ENCODE measurements at places on chromosomes 1 and 21. TPM values are rescaled to one million over a fixed set of nuclear protein-coding genes. Genes with fewer than 3 reads are reported as not detected.

- no peak overlapping the region for H3K4me3 ChIP-seq
- H3K4me1 ChIP-seq: no peaks in the 10 kb centered on the region
- no peak overlapping the region for H3K27ac ChIP-seq
- no peaks in the 10 kb centered on the region for H3K36me3 ChIP-seq
Measured at GRCh38 chr1:78716186-78716585, 66.6 kb downstream of the IFI44 start.

The TOE1 gene
- total RNA-seq: 5.9 TPM

GRCh38 chr21:45258466-45258865 is 29.2 kb downstream of the POFUT2 start:
- no peaks in the 10 kb centered on the region for H3K27me3 ChIP-seq
- peaks cover 2% of the 10 kb centered on the region for H3K4me1 ChIP-seq
- H3K36me3 ChIP-seq: no peaks in the 10 kb centered on the region
- H3K4me3 ChIP-seq: no peak overlapping the region

The RGS1 gene
- 1.8 TPM for total RNA-seq

The HSPB7 gene
- total RNA-seq: 0.28 TPM

The FCAMR gene
- 0.14 TPM for total RNA-seq

GRCh38 chr1:116968724-116969123 is 32.8 kb upstream of the CD101 start:
- no peaks in the 10 kb centered on the region for H3K27me3 ChIP-seq
- H3K27ac ChIP-seq: no peak overlapping the region
- H3K4me1 ChIP-seq: no peaks in the 10 kb centered on the region
- no peak for DNase-seq

The MTX1 gene
- total RNA-seq: 19.6 TPM

DNA sequence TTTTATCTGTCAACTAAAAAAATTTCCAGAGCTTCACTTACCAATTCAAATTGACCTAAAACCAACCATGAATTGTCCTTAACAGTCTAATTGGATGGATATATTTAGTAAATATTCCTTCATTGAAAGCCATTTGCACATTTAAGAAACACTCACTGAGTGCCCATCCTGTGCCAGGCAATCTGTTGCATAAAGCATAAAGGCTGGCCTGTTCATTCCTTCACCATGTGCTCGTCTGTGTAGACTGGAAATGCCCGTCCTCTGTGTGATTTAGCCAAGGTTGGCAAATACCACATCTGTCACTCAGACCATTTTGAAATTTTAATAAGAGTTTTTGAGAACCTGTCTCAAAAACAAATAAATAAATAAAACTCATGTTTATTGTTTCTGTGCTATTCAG is 57.1 kb downstream of the ZNF684 start:
- H3K4me1 ChIP-seq: no peaks in the 10 kb centered on the region
- no peak overlapping the region for H3K4me3 ChIP-seq
- H3K36me3 ChIP-seq: no peaks in the 10 kb centered on the region
- no peak for DNase-seq
- H3K27ac ChIP-seq: no peak overlapping the region
- H3K27me3 ChIP-seq: no peaks in the 10 kb centered on the region

- no peak overlapping the region for H3K27ac ChIP-seq
- H3K36me3 ChIP-seq: peaks cover 12% of the 10 kb centered on the region
- no peak overlapping the region for H3K4me3 ChIP-seq
- DNase-seq: no peak
- no peaks in the 10 kb centered on the region for H3K4me1 ChIP-seq
- H3K27me3 ChIP-seq: no peaks in the 10 kb centered on the region
Measured at GRCh38 chr1:61864489-61864888, 122.2 kb downstream of the PATJ start.

GRCh38 chr1:230276401-230276800 is 149.7 kb downstream of the PGBD5 start:
- H3K27me3 ChIP-seq: no peaks in the 10 kb centered on the region
- H3K27ac ChIP-seq: no peak overlapping the region
- peaks cover 59% of the 10 kb centered on the region for H3K36me3 ChIP-seq
- no peaks in the 10 kb centered on the region for H3K4me1 ChIP-seq

GRCh38 chr1:81392526-81393226 is 408.1 kb upstream of the ADGRL2 start:
- no peak overlapping the region for H3K4me3 ChIP-seq
- H3K4me1 ChIP-seq: no peaks in the 10 kb centered on the region
- no peak for DNase-seq
- no peak overlapping the region for H3K27ac ChIP-seq

GRCh38 chr1:161157867-161158266 is 1.4 kb upstream of the USP21 start:
- DNase-seq: no peak
- H3K4me3 ChIP-seq: no peak overlapping the region
- H3K4me1 ChIP-seq: peaks cover 13% of the 10 kb centered on the region
- no peak overlapping the region for H3K27ac ChIP-seq
- H3K27me3 ChIP-seq: no peaks in the 10 kb centered on the region
- H3K36me3 ChIP-seq: peaks cover 5% of the 10 kb centered on the region
